ENCODE measurements at places on chromosomes 5 and 9.

DNA sequence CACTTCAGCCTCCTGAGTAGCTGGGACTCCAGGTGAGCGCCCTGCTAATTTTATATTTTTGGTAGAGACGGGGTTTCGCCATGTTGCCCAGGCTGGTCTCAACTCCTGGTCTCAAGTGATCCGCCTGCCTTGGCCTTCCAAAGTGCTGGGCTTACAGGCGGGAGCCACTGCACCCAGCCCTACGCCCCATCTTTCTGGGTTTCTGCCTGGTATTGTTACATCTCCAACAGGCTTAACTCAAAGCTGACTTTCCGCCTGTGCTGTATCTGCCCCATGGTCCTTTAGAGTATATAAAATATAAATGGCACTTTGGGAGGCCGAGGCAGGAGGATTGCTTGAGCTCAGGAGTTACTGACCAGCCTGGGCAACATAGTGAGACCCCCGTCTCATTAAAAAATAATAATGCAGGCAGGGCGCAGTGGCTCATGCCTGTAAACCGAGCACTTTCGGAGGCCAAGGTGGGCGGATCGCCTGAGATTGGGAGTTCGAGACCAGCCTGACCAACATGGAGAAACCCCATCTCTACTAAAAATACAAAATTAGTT is 36.5 kb upstream of the GLDC start:
- DNase-seq = no peak

DNA sequence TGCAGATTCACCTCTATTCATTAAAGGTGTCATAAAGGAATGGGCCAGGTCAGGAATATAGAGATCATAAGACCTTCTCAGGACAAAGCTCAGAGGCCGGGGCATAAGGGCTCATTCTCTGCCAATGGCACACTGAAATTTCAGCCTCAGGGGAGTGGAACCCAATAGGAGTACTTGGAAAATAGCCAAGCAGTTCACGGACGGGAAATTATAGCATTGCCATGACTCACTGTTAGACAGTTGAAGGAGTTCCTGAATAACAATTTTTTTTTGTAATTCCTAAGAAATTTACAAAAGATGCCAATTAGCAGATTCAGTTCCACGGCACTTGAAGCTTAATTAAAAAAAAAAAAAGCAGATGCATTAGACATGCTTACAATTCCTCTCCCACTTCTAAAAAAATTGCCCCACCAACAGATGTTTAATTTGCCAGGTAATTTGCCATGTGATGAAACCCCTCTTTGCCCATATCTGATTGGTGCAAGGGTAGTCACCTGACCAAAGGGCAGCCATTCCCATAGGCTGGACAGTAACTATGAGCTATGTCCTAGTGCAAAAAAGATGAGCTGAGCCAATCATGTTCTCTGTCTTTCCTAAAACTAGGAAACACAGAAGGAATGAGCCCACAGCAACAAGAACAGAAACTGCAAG is 58.6 kb downstream of the PTCD2 start:
- no peak for DNase-seq

GRCh38 chr5:87827539-87827938 is 414.8 kb upstream of the CCNH start:
- no peak for DNase-seq

- no peak for DNase-seq
Measured at GRCh38 chr5:106072208-106072607, 1598.5 kb downstream of the EFNA5 start.

DNA sequence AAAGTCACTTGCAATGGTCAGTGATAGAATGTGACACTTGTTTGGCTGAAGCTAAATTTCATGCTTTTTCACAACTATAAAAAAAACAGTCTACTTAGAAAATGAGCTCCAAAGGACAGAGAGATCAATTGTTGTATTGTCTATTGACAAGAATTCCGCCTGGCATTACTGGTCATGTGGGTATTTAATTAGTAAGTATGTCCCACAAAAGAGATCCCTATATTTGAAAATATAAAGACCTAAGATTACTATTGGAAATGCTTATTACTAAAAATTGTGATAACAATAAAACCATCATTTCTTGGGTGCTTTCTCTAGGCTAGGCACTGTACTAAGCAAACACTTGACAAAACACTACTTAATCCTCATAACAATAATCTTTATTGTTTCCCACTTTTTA is 745.2 kb upstream of the C9orf72 start:
- DNase-seq = no peak

All from stimulated activated CD8-positive, alpha-beta memory T cell treated with anti-CD3 and anti-CD28 coated beads, Interleukin-2, amount 100 ng/mL, for 1 hour (primary cell).